ENCODE measurements at places on chromosomes 7 and 10.

DNA sequence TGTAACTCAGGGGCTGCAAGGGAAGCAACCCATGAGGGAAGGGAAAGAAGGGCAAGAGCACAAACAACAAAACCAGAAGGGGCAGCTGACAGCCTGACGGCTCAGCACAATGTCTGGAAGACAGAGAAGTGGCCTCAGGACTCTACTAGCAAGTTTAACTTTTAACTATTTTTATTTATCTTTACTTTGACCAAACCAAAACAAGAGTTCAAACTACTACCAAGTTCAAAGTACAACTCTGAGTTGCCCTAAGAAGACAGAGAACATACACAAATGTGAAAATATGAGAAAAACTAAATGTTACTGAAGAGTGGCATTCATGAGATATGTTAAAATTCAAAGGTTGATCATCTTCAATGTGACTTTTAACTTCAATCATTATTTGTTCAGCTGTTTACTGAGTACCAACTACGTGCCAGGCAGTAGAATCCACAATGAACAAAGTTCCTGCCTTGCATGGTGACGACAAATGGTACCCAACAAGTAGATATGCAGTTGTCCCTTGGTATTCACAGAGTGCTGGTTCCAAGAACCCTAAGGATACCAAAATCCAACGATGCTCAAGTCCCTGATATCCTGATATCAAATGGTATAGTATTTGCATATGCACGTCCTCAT lies 19.7 kb downstream of the NUDCD3 start:
- DNase-seq, result no peak

DNA sequence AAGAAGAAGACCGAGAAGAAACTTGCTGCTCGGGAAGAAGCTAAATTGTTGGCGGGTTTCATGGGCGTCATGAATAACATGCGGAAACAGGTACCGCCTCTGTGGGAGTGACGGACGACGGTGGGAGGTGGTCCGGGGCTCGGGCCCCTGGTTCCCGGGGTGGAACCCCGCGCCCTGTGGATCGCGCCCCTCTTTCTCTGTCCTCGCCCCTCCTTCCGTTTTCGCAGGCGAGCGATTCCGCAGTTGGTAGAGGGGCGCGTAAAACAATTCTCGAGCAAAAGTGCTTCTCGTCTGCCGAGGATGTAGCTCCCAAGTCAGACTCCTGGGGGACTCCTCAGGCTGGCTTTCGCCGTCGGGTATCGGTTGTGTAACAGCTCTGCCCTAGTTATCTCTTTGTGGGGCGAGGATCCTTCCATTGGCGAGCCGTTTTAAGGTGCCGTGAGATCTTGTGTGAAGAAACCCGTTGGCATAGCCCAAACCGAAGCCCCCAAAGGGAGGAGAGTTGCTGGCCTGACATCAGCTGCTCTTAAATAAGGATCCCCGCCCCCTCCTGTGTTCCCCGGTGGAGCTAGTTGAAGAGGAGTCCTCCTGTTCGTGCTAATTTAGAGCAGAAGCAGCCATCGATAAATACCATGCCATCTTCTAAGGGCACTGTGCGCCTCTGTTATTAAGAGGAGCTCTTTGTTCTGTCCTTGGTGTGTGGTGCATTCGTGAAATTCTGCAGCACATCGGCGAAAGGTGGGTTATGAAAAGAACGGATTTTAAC lies 655 bp downstream of the KLHL7 start:
- peak; percentile 45 for DNase-seq

DNA sequence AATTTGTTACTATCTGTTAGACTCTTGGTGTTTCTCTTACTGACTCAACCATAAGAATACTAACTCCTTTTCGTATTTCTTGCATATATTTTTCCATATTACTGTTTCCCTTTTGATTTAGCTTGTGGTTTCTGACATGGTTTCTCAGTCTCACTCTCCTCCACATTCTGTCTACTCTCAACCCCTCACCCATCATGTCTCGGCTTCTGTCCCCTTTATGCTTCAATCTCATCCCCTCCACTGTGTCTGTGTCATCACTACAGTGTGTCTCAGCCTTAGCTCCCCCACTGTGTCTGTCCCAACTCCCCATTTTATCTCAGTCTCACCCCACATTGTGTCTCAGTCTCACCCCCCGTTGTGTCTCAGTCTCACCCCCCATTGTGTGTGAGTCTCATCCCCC lies 126.9 kb downstream of the VIPR2 start:
- no peak for DNase-seq

GRCh38 chr10:37476285-37476684 lies 350.9 kb downstream of the ANKRD30A start:
- DNase-seq, result no peak

- DNase-seq, result no peak
Measured at GRCh38 chr7:155228459-155228845, 69.2 kb upstream of the INSIG1 start.

- DNase-seq, result no peak
Measured at GRCh38 chr7:117652943-117653680, 173.3 kb downstream of the CFTR start.

DNA sequence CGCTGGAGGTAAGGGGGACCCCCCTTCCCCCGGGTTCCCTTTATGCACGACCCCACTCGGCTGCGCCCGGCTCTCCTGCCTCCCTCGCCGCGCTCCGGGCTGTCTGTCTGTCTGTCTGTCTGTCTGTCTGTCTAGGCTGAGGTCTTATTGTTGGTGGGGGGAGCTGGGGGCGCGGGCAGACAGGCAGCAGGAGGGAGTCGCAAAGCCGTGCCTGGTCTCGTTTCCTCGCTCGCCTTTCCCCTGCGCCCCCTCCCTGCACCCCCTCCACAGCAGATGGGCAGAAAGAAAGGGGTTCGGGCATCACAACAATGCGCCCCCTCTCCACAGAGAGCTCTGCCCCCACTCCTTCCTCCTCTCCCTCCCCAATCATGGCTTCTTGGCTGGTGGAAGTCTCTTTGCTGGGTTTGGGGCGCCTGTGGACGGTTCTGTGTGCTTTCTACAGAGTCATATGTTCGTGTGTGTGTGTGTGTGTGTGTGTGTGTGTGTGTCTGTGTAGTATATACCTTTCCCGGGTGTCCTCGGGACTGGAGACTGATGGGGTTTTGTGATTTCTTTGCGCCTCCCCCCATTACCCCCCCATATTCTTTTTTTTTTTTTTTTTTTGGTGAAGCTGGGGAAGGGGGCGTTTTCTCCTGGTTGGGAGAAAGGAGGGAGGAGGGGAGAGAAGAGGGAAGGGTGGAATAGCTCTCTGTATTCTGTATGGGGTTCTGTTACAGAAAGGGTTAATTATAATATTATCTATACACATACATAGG lies 1.9 kb downstream of the AUTS2 start:
- peak; percentile 18 for DNase-seq

DNA sequence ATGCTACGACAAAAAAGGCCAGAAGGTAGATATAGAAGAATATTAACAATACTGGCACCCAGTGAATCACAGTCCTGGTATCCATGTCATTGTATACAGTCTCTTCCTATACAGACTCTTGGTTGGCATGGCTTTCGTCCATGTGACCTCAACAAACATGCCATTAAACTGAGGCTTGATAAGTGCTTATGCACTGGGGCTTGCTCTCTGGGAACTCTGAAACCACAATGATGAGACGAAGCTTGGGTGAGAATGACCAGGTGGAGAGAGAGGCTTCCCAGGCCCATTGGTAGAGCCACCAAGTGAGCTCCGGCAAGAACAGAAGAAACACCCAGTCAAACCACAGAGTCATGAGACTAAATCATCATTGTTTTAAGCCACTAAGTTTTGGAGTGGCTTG lies 33.2 kb downstream of the PNPLA8 start:
- DNase-seq, result no peak

- DNase-seq, result peak; percentile 56
Measured at GRCh38 chr10:14543046-14543903, 212.6 kb upstream of the FRMD4A start.

DNA sequence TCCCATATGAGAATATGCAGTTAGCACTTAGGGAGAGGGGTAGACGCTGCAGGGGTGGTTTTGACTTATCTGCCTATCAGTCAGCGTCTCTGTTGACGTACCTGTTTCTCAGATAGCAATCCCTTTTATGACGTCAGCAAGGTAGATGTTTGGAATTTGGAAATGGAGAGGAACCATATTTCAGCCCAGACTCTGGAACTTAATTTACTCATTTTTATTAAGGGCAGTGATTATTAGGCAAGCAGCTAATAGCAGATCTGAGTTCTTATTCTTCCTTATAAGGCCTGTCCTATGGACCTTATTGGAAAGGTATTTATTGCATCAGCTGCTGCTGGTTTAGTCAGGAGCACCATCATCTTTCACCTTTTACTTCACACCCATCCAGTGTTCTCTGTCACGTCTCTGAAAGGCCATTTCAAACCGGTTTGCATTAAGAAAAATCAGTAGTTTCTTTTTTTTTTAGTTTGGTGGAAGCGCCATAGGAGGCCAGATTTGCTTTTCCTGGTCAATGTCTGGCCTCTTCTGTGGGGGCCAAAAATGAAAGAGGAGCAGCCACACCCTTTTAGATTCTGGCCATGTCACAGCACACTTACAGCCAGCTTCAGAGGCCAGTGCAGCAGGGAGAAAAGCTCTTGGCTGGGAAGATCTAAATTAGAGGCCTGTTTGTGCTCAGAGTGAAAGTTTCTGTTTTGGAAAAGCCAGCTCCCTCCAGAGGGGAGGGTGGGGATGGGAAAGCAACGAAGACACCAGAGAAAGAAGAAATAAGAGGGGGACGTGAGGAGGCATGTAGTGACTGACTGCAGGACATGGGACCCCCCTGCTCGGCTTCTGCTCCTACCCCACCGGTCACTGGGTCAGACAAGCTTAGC lies 146.3 kb downstream of the TCF7L2 start:
- no peak for DNase-seq

- DNase-seq, result no peak
Measured at GRCh38 chr7:29809533-29810155, 3.3 kb downstream of the WIPF3 start.

- DNase-seq, result no peak
Measured at GRCh38 chr10:131271195-131271880, 40.2 kb downstream of the TCERG1L start.

DNA sequence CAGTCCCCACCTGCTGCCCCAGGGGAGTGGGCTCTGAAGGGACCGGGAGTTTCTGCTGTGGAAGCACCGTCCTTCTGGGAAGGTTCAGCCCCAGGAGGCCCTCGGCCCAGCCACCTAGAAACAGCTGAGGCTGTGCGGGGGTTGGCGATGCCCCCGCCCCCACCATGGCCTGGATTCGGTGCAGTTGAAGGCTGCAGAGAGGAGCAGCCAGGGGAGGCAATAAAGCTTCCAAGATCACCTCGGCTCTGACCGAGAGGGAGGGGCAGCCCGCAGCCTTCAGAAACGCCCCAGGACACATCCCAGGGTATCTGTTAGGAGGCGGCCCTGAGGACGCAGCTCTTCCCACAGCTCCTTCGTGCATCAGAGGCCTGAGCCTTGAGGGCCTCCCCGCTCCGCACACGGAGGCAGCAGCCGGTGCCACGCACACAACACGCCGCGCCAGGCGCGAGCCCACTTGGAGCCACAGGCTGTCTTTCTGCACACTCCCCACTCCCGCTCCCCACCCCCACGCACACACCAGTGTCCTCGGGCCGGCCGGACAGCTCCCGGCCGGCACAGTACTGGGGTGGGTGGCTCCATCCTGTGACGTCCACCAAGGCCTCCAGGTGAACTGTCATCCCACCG lies 1.6 kb downstream of the KNDC1 start:
- DNase-seq, result no peak

DNA sequence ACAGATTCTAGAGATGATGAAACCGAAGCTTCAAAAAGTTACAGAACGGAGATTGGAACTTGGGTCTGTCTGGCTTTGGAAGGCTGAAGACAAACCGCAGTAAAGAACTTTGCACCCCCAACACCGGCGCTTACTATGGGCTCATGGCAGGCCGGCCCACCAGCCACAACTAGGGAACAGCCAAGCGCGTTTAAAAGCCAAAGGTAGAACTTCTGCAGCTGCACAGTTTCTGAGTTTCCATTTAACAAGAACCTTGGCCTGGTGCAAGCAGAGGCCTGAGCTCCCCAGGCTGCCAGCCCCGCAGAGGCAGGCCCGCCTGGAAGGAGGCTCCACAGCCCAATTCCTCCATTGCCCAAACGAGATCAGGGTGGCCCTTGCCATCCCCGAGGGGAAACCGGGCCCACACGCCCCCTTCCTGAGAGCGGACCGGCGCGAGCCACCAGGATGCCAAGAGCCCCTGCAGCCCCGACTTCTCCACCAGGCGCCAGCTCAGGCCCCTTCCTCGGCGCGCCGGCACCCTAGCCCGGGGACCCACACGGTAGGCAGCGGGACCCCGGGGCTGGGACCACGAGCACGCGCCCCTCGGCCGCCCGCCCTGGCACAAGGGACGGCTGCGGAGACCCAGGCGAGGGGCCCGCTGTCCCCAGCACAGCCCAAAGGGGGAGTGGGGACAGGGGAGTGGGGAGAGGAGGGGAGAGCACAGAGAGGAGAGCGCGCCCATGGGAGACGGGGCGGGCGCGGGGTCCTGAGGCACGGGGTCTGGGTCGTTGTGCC lies 566 bp downstream of the MAD1L1 start:
- DNase-seq, result peak; percentile 29

GRCh38 chr10:22912763-22913384 lies 15.0 kb upstream of the ARMC3 start:
- DNase-seq, result no peak

DNA sequence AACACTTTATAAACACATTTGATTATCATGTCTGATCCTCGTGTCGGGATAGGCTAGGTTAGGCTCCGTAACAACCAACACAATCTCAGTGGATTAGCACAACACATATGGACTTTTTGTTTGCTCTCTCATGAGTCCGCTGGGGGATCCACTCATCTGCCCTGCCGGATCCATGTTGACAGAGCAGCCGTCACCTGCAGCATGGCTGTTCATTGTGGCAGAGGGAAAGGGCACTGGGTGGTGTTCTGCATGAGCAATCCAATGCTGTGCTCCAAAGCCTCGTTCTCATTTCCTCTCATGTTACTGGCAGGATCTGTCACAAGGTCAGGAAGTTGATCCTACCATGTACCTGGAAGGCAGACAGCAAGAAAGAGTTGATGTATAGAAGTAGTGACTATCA lies 62.5 kb upstream of the RAPGEF5 start:
- DNase-seq, result no peak

GRCh38 chr10:70756700-70757360 lies 28.3 kb downstream of the TBATA start:
- peak; percentile 27 for DNase-seq

- DNase-seq, result no peak
Measured at GRCh38 chr7:92421676-92422435, 25.4 kb upstream of the GATAD1 start.

GRCh38 chr7:154342971-154343633 lies 290.9 kb downstream of the DPP6 start:
- no peak for DNase-seq

Measured in suppressor macrophage treated with lipopolysaccharide for 4 hours (primary cell).